ENCODE measurements at places on chromosomes 3 and 15.
A peak's percentile ranks its signal among the peaks of the same experiment; 100 is the strongest.

DNA sequence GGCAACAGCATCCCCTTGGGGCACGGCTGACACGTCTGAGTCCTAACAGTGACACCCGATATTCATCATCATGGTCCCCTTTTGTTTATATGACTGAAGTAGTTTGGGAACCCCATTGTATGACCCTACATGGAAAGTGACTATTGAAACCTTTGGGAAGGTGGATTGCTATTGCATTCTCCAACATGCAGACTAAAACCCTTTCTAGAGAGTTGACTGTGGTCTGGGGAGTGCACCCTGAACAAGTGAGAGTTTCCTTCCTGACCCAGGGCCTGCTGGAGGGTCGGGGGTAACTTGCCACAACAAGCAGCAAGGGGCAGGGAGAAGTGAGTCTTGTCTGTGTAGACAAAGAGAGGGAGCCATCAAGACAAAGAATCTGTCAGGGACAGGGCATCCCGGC, 54.4 kb downstream of the ISG20 start:
- no peak for DNase-seq

DNA sequence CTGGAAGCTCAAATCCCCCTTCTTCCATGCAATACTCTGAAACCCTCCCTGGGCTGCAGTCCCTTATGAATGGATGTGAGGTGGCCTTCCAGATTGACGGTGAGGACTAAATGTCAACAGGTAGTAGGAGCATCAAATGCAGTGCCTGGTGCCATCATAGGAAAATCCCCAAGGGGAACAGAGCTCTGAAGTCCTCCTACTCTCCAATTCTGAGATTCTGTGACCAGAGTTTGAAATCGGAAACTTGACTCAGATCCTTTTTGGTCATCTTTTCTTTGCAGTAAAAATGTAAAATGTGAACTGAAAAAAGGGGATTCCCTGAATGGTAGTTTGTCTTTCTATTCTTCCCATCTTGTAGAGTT, 68.8 kb upstream of the TJP1 start:
- DNase-seq, result no peak

DNA sequence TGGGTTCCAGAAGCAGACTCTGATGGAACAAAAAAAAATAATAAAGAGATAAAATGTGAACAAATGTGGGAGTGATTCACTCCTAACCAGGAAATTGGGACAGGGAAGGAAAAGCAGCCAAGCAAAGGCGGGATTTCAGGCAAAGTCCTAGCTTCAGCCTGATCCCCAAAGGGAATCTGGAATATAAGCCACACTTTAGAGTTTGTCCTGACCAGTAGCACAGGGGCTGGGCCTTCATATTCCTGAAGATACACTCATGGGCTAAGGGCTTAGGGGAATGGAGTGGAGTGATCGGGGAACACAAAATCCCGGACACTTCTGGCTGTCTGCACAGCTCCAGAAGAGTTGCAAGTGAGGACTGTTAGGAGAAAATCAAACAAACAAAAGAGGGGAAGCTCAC, 135.0 kb upstream of the COL8A1 start:
- no peak for DNase-seq

GRCh38 chr3:194756460-194756779, 70.7 kb downstream of the FAM43A start:
- peak; percentile 77 for DNase-seq

- DNase-seq, result no peak
Measured at GRCh38 chr3:87792534-87793336, 266.1 kb downstream of the CGGBP1 start.

- no peak for DNase-seq
Measured at GRCh38 chr3:82186017-82186416, 424.6 kb upstream of the GBE1 start.

DNA sequence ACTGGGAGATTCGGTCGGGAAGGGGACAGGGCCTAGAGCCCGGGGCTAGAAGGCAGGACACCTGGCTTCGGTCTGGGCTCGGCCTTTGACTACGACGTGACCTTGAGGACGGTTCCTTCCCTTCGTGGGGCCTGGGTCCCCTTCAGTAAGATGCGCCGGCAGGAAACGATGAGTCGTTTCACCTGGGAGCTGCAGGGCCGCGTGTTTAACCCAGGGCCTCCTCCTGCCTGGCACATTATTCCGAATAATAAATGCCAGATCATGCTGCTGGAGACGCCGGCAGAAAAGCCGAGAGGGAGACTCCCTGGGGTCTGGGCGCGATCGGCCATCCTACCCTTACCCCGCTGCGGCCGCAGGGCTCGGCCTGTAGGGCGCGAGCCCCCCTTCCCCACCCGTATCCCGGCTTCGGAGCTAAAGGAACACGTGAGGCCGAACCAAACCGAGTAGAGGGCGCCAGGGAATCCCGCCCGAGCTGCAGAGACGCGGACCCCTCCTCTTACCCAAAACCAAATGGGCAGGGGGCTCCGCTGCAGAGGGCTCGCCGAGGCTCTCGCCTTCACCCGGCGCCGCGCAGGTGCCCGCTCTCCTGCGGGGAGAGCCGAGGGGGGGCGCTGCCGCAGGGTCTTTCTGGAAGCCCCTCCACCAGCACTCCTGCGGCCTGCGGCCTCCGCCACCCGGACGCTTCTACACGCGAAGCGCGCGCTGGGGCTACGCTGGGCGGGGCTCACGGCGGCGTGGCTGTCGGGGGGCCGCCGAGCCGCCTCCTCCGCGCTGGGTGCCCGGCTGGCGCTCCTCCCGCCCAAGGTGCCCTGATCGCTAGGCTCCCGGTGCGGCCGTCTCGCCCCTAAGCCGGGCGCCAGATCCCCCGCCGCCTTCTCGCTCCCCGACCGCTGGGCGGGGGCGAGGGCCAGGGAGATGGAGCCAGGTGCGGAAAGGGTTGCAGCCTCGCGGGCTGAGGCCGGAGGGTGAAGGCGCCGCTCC, at the start of gene BDH1:
BDH1 (minus strand) TSS at position 688 of the 981 bp plus-strand sequence. CDS start 9,525 bp downstream, outside the sequence.
- DNase-seq, result peak; percentile 80

GRCh38 chr3:102148598-102149337, 286.0 kb upstream of the ZPLD1 start:
- no peak for DNase-seq

DNA sequence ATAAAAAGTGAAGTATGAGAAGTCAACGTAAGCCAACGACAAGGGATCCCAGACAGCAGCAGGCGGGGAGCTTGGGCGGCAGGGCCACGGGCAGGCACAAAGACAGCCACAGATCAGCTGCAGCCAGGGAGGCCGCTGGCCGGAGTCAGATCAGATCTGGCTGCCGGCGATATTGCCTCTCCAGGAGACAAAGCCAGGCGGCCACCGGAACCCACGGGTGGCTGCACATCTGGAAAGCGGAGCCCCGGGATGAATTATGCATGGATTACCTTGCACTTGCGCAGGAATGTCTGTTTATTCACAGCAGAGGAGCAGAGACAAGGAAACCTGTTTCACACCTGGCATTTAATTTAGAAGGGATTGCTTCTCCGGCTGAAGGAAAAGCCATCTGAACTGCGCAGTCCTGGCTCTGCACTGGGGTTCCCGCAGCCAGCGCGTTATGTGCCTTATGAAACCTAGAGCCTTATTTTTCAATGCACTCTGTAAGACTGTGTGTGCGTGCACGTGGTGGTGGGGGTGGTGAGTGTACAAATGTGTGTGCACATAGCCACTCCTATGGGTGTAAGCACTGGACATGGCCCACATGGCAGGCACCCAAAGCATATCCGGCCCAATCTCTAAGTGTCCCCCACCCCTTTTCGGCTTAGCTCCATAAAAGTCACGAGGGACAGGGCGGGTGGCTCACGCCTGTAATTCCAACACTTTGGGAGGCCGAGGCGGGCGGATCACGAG, 427.8 kb upstream of the MCTP2 start:
- DNase-seq, result no peak

DNA sequence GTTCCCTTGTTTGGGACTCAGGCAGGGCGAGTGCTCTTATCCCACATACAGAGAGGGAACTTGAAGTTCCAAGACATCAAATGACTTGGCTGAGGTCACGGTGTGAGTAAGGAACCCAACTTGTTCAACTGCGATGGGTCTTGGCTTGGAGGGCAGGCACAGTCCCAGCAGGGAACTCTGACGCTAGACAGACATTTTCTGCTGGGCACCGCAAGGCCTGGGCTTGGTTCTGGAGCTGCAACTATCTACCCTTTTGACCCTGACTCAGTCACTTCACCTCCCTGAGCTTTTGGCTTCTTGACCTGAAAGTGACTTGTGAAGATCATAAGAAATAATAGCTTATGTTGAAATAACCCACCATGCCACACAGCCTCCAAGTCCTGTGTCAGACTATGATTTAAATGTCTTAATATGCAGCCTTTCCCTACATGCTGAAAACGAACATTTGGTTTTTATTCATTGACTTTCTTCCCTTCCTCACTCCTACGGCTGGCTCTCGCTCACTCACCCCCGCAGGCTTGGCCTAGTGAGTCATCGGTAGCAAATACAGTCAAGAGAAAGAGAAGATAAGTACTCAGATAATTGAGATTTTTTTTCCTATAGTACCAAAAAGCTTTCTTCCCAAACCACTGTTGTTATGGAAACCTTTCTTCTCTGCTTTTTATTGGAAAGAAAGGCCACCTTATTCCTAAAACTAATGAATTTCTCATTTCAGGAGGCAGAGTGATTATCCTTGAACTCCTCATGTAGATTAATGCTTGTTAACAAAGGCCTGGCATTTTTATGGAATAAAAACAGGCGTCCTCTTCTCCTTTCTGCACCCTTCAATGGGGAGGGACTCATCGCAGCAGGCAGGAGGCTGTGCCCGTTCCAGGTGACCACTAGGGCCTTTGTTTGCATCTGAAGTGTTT, 178.4 kb downstream of the ATP10A start:
- no peak for DNase-seq

- DNase-seq, result no peak
Measured at GRCh38 chr3:8790529-8790928, 21.1 kb upstream of the OXTR start.

DNA sequence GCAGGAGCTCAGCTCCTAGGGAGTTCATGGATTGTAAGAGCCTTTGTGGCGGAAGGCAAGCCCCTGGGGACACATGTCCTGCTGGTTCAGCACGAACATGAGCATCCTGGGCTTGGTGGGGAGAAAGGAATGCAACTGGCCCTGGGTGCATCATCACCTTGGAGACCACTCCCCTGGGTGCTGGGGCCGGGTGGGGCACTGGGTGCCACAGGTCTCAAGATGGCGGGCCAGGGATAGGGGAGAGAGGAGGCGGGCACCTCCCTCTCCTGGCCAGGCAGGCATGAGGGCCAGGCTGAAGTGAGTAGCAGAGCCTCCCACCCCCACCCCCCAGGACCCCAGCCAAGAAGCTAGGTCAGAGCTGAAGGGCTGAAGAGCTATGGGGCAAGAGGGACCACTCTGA, 768 bp downstream of the PCBP4 start:
- DNase-seq, result no peak

- no peak for DNase-seq
Measured at GRCh38 chr3:192187485-192188051, 539.8 kb downstream of the FGF12 start.

GRCh38 chr15:75758071-75758872, 45.6 kb upstream of the CSPG4 start:
- DNase-seq, result peak; percentile 93

DNA sequence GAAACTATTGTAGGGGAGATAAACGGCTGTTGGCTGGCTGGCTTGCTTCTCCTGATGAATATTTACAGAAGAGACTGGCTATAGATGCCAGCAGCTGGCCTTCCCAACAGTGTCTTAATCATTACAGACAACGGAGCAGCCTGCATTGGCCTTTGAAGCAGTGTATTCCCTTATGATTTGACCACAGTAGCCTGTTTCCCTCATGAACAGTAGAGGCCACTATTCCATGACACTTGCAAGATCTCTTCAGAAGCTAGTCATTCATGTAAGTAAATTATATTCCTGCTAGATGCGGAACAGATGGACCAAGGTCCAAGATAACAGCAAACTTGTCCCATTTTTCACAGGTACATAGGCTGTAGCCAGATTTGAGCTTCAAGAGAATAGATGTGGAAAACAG, 47.3 kb downstream of the TMCO5A start:
- DNase-seq, result peak; percentile 8

DNA sequence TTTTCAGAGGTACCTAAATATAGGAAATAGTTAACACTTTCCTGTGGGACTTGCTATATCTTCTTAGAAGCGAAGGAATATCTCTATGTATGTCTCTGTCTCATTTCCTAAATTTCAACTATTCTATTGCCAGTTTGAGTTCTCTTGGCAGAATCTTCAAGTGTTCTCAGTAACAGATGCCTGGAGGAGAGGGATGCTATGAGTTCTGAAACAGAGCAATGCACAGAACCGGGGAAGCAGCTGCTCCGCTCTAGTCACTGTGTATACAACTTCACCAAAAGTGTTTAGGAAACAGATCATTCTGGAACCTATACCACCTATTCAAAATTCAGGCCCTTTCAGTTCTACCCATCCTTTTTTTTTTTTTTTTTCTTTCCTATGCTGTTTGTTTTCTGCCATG, 144.6 kb downstream of the RORA start:
- no peak for DNase-seq

- DNase-seq, result no peak
Measured at GRCh38 chr3:9501226-9501625, 52.4 kb downstream of the LHFPL4 start.

DNA sequence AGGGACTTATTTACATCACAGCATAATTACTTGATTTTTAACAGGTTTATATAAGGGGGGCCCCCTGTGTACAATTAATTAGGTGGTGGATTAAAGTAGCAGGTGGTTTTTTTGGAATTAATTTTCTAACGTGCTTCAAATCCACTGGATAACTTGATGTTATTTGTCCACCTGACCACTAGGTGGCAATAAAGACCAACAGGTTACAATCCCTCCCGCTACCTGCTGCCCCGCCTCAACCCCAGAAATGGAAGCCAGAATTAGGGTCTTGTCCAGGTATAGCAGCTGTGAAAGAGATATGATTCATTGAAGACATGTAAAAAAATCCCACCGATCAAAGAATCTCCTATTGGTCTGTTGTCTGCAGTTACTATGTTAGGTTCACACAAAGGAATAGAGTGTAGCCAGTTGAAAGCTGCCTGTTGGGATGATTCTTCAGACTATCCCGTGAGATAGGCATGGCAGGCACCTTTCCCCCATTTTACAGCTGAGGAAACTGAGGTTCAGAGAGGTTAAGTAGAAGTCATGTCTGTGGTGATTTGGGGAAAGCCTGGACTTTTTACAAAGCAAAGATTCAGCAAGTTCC, 44.0 kb downstream of the MFSD1 start:
- peak; percentile 71 for DNase-seq

- DNase-seq, result no peak
Measured at GRCh38 chr3:14634763-14635400, 16.7 kb upstream of the CCDC174 start.

DNA sequence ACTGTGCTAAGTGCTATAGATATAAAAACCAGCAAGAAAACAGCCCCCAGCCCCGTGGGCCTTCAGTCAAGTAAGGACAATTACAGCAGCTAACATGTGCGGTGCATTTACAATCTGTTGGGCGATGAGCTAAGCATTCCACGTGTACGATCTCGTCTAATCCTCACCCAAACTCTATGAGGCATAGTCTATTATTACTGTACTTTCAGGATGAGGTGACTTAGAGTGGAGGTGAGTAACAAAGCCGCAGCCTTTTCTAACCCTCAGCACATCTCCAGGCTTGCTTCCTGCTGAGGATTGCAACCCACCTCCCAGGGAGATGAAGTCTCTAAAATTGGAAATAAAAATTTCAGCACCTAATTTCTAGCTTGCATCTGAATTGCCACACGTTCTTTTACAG, 53.2 kb upstream of the MCF2L2 start:
- no peak for DNase-seq

GRCh38 chr3:183538486-183538885, 17.0 kb downstream of the KLHL6 start:
- no peak for DNase-seq
